ENCODE measurements at places on chromosomes 7 and 10. TPM values are rescaled to one million over a fixed set of nuclear protein-coding genes. Genes with fewer than 3 reads are reported as not detected.

PTF1A gene
- polyA plus RNA-seq, result not detected

OR2A7 gene
- polyA plus RNA-seq, result 1.1 TPM

MRPL43 gene
- 120 TPM for polyA plus RNA-seq

CHST15 gene
- 15.4 TPM for polyA plus RNA-seq

WNT16 gene
- 5.9 TPM for polyA plus RNA-seq

AS3MT gene
- not detected for polyA plus RNA-seq

ANK3 gene
- polyA plus RNA-seq, result 19.5 TPM

BTBD16 gene
- polyA plus RNA-seq, result not detected

TMEM229A gene
- polyA plus RNA-seq, result not detected

ADIRF gene
- polyA plus RNA-seq, result not detected

PAPSS2 gene
- 0.13 TPM for polyA plus RNA-seq
